ENCODE measurements at places on chromosomes 1 and 21.

DNA sequence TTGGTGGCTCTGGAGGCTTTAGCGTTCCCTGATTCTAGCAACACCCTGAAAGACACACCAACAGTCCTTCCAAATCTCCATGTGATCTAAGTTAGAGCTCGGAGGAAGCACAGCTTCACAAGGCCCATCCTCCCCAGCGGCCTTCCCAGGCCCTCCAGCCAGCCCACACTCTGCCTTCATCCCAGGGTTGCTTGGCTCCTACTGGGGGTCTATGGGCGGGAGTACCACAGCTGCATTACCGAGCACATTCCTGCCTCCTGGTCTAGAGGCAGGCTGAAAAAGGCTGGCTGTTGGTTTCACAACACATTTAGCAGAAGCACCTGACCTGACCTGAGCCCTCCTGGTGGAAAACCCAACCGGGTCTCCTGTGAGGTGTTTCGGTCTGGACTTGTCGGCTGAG, 54.7 kb upstream of the TRIM67 start:
- DNase-seq = no peak

- DNase-seq = no peak
Observed at GRCh38 chr1:112603541-112603940, 15.4 kb downstream of the ST7L start.

DNA sequence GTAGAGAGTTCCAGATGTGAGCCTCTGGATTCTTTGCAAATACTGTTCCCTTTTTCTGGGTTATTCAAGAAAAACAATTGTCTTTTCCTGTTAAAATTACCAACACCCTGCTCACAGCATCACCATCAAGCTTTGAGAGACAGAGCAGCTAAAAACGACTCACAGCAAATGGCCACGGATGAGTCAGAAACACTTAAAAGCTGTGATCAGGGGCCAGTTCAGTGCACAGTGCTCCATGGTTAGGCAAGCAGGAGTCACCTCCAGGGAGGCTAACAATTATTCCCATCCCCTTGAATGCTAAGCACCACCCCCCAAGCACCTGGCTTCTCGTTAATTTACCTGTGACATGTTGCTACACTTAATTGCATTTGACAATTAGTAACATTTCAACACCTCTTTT, 128.4 kb upstream of the CAMK1G start:
- no peak for DNase-seq

DNA sequence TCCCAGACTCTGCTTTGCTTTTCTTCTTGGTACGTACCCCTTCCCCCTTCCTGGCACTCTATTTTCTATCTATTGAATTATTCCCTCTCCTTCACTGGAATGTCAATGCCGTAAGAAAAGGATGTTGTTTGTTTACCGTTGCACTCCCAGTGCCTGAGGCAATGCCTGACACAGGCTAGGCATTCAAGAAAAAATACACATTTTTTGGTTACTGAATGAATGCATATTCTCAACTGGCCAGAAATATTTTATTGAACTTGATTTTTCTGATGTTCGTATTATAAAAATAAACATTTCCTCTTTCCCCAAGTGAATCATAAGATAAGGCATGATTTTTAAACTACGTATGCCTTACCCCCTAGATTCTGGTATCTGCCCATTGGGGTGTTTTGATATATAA, 41.2 kb downstream of the GNG12 start:
- peak; percentile 69 for DNase-seq

DNA sequence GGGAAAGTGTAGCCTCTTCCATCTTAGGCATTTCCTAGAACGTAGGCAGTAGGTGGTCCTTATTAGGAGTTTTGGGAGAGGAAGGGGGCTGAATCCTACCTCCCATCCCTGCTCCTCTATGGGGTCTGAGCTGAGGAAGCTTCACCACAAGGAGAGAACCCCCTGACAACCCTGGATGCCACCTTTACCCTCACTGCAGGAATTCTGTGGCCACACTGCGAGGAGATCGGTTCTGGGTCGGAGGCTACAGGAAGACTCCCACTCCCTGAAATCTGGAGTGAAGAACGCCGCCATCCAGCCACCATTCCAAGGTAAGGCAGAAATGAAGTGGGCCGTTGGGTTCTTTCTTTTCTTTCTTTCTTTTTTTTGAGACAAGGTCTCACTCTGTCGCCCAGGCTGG, 1.5 kb downstream of the MX1 start:
- no peak for DNase-seq

GRCh38 chr1:184078564-184079249, 27.2 kb downstream of the TSEN15 start:
- peak; percentile 16 for DNase-seq

DNA sequence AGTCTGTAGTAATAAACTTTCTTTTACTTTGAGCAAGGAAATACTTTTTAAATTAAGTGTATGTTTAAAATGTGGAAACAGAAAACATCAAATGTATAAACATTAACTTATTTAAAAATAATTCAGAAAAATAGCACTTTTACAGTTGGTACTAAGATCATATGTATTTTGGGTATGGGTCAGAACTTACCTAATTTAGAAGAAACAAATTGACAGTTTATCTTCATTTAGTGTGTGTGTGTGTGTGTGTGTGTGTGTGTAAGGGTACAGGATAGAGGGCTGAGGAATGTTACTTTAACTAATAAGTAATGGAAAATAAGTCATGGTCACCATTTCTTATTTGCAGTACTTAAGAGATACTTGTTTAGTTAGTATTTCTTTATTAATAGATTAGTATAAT, 3.3 kb downstream of the MAN1A2 start:
- DNase-seq = no peak

GRCh38 chr1:16122916-16123315, 33.0 kb downstream of the EPHA2 start:
- peak; percentile 76 for DNase-seq

DNA sequence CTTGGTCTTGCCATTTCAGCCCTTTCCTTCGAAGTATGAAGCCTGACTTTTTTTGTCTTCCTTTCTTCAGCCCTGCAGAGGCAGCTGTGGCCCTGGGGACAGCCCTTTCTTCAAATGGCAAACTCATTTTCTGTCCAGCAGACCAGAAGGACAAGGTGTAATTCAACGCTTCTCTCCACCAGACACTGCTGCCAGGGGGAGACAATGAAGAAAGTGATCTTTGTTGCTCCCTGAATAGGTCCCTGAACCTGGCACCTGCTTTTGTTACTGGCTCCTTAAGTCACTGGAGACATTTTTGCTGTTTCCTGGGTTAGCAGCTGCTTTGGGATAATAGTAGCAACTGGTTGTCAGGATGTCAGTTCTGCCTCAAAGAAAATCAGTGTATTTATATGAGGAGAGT, 50.8 kb upstream of the MACF1 start:
- DNase-seq = no peak

DNA sequence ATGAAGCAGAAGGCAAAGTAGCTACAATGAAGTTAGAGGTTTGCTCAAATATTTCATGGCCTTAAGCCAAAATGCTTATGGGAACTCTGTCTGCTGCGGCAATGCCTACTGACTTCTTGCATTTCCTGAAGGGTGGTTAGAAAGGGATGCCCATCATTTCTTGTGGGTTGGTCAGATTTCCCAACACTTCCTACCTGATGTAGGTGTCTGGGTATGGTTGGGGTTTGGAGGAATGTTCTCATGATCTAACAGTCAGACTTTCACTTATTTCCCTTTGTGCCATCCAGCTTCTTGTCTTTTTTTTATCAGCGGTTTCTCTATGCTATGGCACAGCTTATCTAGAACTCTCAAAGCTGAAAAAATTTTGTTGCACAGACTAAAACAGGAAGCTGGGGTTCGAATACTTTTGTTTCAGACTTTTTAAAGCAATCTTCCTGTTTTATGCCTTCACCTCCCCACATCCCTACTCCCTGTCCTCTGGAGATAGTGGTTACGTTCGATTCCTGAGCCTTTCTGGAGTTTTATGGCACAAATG, 307.7 kb downstream of the USP25 start:
- peak; percentile 21 for DNase-seq

- DNase-seq = no peak
Observed at GRCh38 chr1:228378873-228379460, 27.7 kb downstream of the TRIM11 start.

- DNase-seq = no peak
Observed at GRCh38 chr21:21010698-21011097, 12.5 kb downstream of the NCAM2 start.

DNA sequence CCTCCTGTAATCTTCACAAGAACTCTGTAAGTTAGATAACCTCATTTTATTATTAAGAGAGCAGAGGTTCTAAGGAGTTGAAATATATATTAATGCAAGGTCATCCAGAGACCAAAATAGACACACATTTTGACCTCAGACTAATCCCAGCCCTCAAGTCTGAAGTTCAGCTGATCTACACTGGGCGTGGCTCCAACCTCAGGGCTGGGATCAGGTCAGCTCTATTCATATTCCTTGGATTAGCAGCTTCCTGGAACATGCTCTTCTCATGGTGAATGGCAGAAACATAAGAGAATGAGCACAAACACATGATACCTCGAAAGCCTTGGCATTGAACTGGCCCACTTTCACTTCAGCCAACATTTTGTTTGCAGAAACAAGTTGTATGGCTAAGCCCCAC, 200.8 kb upstream of the ST6GALNAC5 start:
- no peak for DNase-seq

GRCh38 chr1:160975026-160975425, 20.4 kb upstream of the ITLN2 start:
- DNase-seq = no peak

- no peak for DNase-seq
Observed at GRCh38 chr1:232426801-232427200, 203.1 kb downstream of the SIPA1L2 start.

DNA sequence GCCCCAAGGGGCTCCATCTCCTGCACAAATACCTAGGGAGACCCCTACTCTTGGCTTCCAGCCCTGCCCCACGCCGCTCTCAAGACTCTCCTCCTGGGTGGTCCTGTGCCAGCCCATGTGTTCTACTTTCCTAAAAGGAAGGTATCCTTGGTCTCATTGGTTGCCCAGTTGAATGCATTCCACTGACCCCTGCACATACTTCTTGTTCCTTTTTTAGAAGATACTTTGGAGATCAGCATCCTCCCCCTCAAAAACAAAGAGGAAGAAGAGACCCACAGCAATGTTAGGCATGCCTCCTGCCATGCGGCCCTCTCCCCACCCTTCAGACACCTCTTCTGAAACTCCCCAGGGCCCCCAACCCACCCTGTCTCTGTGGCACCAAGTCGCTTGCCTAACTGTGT, 4.1 kb downstream of the SLAMF9 start:
- no peak for DNase-seq

DNA sequence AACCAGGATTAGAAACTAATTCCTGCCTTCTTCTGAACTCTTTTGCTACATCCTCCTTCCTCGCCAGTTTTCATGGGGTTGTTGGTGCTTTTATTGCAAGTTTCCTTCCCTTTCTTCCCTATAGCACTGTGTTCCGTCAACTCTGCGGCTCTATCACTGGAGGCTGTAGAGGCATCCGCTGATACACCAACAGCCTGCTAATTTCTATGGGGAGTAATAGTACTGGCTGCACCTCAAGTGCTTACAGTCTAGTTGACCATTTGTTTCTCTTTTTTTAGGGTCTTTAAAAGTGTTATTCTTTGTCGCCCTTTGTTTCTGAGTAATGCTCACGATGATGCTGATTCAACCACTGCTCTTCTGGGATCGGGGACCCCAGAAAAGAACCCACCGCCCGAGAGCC, 746 bp downstream of the MIS18A start:
- no peak for DNase-seq

GRCh38 chr1:15706751-15707150, 22.6 kb downstream of the PLEKHM2 start:
- DNase-seq = no peak

DNA sequence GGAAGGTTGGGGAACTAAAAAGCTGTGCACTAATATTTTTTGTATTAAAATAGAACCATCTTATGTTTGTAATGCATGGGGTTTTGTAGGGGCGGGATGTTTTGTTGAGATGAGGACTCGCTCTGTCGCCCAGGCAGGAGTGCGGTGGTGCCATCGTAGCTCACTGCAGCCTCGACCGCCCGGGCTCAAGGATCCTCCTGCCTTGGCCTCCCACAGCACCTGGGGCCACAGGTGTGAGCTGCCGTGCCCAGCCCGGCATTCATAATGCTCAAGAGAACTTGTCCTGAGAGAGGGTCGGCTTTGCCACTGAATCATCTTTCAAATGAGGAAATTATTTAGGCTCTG, 3.0 kb upstream of the C1orf159 start:
- DNase-seq = no peak

GRCh38 chr1:58432851-58433668, 113.5 kb downstream of the OMA1 start:
- DNase-seq = peak; percentile 89

- no peak for DNase-seq
Observed at GRCh38 chr1:53519421-53519820, 60.2 kb downstream of the DMRTB1 start.

GRCh38 chr1:100786870-100787269, 67.3 kb downstream of the VCAM1 start:
- no peak for DNase-seq

DNA sequence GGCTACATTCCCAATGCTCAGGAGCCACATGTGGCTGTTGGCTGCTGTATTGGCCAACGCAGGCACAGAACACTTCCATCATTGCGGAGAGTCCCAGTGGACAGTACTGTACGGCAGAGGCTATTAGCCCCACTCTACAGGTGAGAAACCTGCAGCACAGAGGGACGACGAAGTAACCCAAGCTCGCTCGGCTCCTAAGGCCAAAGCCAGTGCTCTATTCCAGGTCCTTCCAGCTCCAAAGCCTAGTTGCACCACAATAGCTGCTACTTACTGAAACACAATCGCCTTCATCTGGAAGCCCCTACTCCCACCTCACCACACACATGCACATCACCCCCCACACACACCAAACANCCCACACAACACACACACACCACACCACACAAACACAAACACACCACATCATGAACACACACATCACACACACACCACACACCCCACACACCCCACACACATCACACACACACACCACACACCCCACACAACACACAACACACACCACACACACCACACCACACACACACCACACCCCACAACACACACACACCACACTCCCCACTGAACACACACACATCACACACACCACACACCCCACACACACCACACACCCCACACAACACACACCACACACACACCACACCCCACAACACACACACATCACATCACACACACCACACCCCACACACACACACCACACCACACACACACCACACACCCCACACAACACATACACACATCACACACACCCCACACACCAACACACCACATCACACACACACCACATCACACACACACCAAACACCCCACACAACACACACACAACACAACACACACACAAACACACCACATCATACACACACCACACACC, 3.2 kb downstream of the LYPD8 start:
- peak; percentile 2 for DNase-seq

Measured in fibroblast of pulmonary artery (primary cell).